ENCODE measurements at places on chromosomes 2 and 18.

DNA sequence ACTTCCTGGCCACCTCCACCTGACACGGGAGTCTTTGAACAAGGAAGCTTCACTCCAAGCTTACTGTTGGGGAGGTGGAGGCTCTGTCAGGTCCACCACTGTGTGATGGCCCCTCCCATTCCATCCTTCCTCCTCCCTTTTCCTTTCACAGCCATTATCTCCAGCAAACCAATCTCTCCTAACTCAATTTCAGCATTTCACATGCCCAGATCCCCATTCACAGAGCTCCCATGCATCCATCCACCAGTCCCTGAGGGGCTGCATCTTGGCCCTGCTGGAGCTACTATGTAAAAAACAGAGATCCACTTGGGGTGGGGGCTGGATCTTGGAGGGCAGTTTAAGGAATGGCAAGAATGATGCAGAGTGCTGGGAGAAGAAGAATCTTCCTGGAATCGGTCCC lies 129.0 kb upstream of the COPS8 start:
- DNase-seq: no peak

GRCh38 chr2:46392561-46393346 lies 86.6 kb upstream of the TMEM247 start:
- DNase-seq: no peak

GRCh38 chr2:69224512-69224837 lies 162.6 kb downstream of the GFPT1 start:
- no peak for DNase-seq

- DNase-seq: no peak
Measured at GRCh38 chr2:35963824-35964223, 391.8 kb upstream of the CRIM1 start.

DNA sequence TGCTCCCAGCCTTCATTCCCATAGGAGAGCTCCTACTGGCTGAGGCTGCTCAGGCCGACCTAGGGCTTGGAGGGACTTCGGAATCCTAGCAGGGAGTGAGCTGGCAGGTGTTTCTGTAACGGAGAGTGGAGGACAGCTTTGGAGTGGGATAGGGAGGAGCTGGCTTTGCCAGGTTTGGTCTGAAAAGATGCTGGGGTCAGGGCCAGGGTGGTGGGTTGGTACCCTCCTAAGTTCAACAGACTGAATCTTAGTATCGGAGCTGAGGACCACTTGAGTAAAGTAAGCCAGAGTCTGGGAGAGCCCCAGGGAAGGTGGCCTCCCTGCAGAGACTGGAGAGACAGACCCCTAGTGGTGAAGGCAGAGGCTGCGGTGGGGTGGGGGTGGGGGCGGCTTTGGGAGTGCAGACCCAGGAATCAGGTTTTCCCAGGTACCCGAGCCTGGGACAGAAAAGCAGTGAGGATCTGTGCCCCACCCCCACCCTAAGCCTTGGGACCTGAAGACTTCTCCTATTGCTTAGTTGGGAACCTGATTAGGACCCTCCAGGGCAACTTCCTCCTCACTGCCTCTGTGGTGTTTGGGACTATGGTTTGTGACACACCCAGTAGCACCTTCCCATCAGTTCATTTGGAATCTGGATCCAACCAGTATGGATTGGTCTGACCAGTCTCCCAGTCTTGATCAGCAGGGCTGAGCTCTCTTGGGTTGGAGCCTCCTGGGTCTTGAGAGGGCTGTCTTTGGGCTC lies 3.0 kb downstream of the CNNM4 start:
- DNase-seq: no peak

DNA sequence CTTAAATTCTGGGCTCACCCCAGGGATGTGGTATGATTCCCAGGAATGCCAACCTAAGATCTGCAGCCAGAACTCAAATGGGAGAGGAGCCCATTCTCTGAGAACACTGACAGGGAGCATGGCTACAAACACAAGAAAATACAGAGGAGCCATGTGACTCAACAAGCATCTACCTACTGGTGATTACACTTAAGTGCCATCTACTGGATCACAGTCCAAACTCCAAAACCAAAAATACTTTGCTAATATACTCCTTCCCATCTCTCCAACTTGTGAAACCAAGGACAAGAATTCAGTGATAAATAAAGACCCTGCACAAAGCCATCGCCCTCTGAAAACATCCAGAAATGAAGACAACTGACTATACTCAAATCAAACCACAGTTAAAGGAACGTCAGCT lies 116.9 kb downstream of the NR4A2 start:
- DNase-seq: no peak

DNA sequence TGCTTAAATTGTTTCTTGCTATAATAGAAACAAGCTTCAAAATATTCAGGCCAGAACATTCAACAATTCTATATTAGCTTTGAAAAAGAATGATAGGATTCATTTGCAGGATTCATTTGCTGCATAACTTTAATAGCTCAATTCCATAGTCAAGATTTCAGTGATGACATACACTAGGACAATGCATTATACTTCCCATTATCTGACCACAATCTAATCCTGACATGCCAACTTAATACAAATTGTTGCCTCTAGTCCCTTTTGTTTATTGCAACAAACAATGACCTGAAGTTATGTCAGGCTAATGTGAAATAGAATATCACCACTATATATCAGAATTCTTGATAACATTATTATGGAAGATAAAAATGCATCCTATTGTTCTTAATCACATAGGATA lies 169.4 kb downstream of the DNAH7 start:
- no peak for DNase-seq

GRCh38 chr2:150733051-150733618 lies 245.7 kb upstream of the RND3 start:
- DNase-seq: no peak

- no peak for DNase-seq
Measured at GRCh38 chr2:68453761-68454360, 13.2 kb downstream of the FBXO48 start.

DNA sequence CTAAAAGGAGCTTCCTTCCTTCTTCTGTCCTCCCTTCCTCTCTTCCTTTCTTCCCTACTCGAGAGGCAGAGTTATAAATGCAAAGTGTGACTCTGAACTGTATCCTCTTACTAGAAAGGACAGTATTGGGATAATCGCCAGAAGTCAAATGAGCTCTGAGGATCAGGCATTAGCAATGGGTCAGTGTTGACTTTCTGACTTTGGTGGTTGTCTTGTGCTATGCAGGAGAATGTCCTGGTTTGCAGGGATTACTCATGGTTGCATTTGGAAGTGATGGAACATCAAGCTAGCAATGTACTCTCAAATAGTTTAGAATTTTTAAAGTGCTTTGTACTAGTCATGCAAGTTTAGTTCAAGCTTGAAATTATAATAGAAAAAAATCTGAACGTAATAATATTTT lies 115.6 kb downstream of the TXNL1 start:
- DNase-seq: no peak

GRCh38 chr2:195675783-195676427 lies 18.9 kb downstream of the SLC39A10 start:
- DNase-seq: no peak

- no peak for DNase-seq
Measured at GRCh38 chr2:159444754-159445153, 158.3 kb upstream of the WDSUB1 start.

- no peak for DNase-seq
Measured at GRCh38 chr2:3134026-3134571, 243.5 kb downstream of the EIPR1 start.

DNA sequence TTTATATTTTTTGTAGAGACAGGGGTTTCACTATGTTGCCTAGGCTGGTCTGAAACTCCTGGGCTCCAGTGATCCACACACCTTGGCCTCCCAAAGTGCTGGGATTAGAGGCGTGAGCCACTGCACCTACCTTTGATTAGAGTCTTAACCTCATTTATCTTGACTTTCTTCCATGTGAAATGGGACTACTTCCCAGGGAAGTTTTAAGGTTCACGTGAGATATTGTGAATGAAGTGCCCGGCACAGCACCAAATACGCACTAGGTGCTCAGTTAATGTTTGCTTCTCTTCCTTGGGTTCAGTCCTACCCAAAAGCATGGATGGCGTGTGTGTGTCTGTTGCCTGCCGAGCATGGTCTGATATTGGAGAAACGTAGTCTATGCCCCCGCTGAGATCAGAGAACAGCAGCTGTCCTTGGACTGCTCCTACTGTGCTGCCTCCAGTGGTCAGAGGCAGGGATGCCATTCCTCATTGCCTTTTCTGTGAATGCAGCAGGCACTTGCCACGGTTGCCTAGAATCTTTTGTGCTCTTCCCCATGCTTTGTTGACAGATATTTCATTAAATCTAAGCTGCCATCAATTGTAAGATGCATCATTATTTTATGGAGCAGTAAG lies 12.3 kb upstream of the TFCP2L1 start:
- peak; percentile 66 for DNase-seq

DNA sequence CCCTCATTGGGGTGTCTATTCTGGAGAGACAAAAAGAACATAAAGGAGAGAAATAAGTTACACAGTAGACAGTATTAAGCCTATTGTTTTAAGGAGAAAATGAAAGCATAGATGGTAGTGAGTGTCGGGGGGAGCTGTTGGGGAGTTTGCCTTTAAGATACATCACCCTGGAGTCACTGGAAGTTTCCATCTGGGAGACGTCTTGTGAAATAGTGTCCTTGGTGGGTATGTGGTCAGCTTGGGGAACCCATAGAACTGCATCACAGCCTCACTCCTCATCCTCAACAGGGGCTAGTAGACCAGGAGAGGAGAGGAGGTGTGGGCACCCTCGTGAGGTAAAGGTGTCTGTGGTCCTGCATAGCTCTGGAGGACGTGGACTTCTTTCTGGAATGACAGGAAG lies 60.6 kb downstream of the RNF144A start:
- no peak for DNase-seq

- DNase-seq: no peak
Measured at GRCh38 chr2:242063850-242064249, 194.3 kb downstream of the RTP5 start.

DNA sequence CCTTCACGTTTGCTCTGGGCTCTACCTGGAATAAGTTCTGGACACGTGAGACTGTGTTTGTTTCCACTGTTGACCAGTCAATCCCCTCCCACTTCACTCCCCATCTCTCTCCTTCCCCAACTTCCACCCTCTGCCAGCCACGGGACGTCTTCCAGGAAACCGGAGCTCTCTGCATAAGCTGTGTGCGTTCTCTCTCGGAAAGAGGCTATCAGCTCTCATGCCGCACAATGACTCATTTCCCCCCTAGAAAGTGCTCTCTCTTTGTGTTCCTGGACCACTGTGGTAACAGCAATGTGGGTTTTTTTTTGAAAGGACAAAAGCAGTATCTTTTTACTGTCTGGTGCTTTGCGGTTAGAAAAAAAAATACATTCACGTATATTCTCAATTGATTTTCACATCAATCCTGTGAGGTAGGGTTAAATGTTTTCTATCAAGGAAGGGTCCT lies 10.2 kb downstream of the PROKR1 start:
- no peak for DNase-seq

All from SHP77 treated with DMSO at 0.1 percent for 48 hours (cell line).